Tibial nerve (tissue), 4 donors: ENCODE measurements at places on chromosomes 5 and 9. TPM values are rescaled to one million over a fixed set of nuclear protein-coding genes. Genes with fewer than 3 reads are reported as not detected.

GRCh38 chr5:3075309-3075708 is 323.8 kb upstream of the IRX2 start:
- DNase-seq: no peak

SPINK5 gene
- 0.90 TPM for total RNA-seq

GRCh38 chr9:126471084-126471624 is 142.6 kb upstream of the LMX1B start:
- peak; percentile 64 for DNase-seq

- DNase-seq: no peak
These were observed 2.5 kb downstream of the DIPK1B start for GRCh38 chr9:136714893-136715274.

MYORG gene
- total RNA-seq: 6.9 TPM

DNA sequence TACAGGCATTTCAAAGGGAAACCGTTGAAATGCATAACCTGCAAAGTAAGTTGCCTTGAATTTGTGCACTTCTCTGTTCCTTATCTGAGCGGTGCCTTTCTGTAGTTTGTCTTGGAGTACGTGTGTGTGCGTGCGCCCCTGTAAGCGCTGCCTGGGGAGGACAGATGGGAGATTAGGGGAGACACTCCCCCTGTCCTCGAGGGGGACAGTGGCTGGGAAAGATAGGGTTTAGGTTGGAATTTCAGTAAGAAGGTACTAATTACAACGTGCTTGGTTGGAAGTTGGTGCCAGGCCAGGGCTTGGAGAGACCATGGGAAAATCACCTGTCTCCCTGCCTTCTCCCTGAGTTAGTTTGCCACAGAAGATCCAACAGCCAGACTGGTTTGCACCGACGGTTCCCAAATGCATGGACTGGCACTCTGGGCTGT is 73.2 kb downstream of the PIK3R1 start:
- DNase-seq: no peak

DNA sequence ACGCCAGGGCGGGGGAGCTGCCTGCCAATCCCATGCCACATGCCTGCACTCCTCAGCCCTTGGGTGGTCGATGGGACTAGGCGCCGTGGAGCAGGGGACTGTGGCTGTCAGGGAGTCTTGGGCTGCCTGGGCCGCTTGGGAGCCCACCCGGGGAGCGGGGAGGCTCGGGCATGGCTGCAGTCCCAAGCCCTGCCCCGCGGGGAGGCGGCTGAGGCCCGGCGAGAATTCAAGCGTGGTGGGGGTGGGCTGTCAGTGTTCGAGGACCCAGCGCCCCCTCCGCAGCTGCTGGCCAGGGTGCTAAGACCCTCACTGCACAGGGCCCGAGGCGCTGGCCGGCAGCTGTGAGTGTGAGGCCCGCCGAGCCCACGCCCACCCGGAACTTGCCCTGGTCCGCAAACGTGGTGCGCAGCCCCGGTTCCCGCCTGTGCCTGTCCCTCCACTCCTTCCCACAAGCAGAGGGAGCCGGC is 83.2 kb upstream of the DMRTA1 start:
- no peak for DNase-seq

- DNase-seq: no peak
These were observed 127.3 kb upstream of the ELL2 start for GRCh38 chr5:96088706-96089498.

- DNase-seq: no peak
These were observed 16.9 kb upstream of the ADRA1B start for GRCh38 chr5:159899067-159900049.

SLC46A2 gene
- total RNA-seq: 0.21 TPM

ECM2 gene
- 59.0 TPM for total RNA-seq

- DNase-seq: no peak
These were observed 677.7 kb upstream of the KLF4 start for GRCh38 chr9:108167136-108167900.

DNA sequence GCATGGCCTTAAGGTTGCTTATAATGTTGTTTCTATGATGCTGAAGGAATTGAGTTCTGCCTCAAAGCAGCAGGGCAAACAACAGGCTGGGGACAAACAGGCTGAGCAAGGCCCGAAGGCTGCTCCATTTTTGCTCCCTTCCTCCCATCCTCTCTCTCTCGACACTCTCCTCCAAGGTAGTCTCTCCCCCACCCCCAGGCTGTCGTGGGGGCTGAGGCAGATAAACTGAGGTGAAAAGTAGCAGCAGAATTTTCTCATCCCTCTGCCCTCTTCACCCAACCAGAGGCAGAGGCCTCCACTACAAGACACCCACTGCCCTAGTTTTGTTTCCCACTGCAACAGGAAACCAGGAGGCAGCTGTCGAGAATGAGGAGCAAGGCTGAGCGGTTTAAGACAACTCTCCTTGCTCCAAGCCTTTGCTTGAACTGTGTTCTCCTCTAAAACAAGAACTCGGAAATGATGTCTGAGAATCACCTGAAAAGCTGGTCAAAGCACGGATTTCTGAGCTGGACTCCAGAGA is 13.5 kb upstream of the GNA14 start:
- no peak for DNase-seq

GRCh38 chr9:3569529-3569928 is 43.7 kb upstream of the RFX3 start:
- DNase-seq: no peak

GRCh38 chr5:62477801-62478200 is 65.2 kb downstream of the IPO11 start:
- DNase-seq: no peak

GRCh38 chr5:145903867-145904266 is 31.1 kb upstream of the GRXCR2 start:
- DNase-seq: no peak

DNA sequence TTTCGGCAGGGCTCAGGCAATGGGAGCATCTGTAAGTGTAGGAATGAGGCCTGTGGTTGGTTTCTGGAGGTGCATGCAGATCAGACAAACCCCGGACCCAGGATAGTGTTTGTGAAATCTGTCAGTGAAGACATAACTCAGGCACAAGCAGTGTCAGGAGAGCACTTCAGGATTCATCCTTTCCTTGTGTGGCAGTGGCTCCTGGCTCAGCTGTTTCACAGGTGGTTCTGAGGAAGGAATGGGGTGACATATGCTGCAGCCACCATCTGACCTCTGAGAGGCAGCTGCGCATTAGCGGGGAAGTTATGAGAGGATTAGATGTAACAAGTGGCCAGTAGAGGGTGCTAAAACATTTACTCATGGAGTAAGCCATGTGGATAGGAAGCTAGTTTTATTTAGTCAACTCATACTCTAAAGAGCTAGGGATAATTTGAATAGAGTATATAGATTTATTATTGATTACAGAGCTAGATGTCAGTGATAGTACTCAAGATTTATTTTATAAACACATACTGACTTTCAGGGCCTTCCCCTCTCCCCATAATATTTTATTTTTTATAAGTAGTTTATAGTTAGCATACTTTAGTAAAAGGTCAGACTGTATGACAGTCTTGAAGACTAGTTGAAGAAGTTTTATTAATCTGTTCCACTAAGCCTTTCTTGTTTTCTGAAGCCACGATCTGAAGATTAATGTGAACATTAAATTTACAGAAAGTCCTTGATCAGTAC is 28.4 kb downstream of the NNT start:
- no peak for DNase-seq
